ENCODE measurements at places on chromosomes 4 and X.

GRCh38 chr4:110704748-110705439 is 82.0 kb upstream of the PITX2 start:
- no peak for DNase-seq

DNA sequence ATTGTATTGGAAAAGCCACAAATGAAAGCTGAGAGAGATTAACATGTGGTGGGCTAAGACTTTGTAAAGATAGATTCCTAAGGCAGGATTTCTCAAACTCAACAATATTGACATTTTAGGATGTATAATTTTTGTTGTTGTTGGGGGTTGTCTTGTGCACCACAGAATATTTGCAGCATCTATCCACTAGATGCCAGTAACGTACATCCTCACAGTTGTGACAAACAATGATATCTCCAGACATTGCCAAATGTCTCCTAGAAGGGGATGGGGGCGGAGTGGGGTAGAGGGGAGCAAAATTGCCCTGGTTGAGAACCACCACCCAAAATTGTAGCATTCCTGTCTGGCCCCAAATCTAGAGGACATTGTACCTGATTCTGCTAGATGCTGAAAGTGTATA is 14.7 kb upstream of the CBR4 start:
- no peak for DNase-seq

DNA sequence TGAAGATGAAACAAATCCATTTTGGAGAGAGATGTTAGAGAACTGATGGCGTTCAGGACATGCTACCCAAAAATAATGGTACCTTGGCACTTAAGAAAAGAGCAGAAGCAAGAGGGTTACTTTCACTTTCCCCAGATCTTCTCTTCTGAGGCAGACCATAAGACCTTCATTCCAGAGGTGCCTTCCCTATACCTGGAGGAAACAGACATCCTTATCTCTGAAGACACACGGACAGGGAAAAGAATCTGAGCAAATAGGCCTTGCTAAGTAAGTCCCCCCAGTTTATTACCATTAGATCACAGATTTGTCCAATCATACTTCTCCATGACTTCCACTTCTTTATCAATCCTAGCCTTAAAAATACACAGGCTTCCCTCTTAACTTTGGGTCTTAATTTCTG is 2.0 kb upstream of the FGF2 start:
- no peak for DNase-seq

- DNase-seq: no peak
These were observed 50.0 kb upstream of the TRIM2 start for GRCh38 chr4:153154007-153154975.

DNA sequence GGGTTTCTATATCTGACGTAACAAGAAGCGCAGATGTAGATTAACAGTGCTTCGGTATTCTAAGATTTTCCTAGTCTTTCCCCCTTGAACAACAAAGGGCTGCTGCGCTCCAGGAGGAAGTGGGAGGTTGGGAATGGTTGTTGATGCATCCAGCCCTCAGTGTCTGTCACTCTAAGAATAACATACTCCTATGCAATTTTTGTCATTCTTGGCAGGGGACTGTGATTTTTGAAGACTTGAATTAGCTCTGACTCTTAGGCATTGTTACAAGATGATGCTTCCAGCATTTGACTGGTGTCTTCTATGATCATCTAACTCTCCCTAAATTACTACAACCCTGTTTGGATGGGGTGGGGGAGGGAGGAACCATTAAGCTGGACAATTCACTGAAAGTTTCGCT is 394.2 kb downstream of the ARHGAP24 start:
- DNase-seq: no peak

- no peak for DNase-seq
These were observed at the start of gene KLF8 for GRCh38 chrX:56232221-56233082. TSS of gene KLF8 (plus strand) at chrX:56232356. CDS start at chrX:56233335, 979 bp downstream.
